ENCODE measurements at places on chromosomes 2 and 18.

DNA sequence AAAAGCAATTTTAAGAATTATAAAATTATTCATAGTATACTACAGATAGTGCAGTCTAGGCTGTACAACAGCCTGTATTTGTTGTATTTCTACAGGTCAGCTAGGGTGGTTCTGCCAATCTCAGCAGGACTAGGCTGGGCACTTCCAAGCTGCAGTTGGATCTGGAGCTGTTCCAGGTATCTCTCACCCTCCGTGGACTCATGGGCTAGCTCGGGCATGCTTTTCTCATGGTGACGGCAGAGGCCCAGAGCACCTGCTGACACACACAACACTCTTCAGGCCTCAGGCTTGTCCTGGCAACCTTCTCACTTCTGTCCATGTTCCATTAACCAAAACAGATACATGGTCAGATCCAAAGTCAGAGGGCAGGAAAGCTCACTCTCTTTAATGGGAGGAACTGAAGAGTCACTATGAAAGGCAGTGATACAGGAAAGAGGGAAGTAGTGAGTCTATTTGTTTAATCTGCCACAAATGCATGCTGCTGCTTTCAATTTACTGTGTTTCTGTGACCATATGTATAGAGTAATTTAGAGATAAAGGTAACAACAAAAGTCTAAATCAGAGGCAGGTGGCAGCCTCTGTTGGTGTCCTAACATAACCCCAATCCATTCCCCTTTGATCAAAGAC, 462.4 kb upstream of the ACVR2A start:
- DNase-seq, result no peak

GRCh38 chr2:201962774-201963562, 70.7 kb upstream of the FZD7 start:
- DNase-seq, result no peak

GRCh38 chr2:67671464-67672450, 274.6 kb downstream of the ETAA1 start:
- no peak for DNase-seq

GRCh38 chr18:62981566-62981965, 266.2 kb downstream of the PHLPP1 start:
- no peak for DNase-seq

GRCh38 chr18:54881229-54881768, 53.0 kb downstream of the RAB27B start:
- DNase-seq, result no peak

DNA sequence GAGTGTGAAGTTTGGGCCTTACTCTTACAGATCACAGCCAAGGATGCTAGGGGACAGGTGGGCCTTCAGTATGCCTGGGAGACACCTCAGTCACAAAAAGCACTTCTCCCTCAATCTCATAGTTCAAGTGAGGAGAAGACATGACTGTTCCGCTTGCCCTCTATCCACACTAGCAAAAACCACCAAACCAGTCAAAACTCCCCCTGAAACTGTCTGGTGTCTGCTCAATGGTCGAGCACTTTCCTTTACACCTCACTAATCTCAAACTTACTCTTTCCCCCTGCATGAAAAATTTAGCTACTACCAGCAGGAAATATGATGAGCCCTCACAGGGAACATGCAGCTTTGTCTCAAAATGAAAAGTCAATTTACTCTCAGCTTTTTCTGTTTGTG, 232.2 kb downstream of the TRIB2 start:
- DNase-seq, result no peak

DNA sequence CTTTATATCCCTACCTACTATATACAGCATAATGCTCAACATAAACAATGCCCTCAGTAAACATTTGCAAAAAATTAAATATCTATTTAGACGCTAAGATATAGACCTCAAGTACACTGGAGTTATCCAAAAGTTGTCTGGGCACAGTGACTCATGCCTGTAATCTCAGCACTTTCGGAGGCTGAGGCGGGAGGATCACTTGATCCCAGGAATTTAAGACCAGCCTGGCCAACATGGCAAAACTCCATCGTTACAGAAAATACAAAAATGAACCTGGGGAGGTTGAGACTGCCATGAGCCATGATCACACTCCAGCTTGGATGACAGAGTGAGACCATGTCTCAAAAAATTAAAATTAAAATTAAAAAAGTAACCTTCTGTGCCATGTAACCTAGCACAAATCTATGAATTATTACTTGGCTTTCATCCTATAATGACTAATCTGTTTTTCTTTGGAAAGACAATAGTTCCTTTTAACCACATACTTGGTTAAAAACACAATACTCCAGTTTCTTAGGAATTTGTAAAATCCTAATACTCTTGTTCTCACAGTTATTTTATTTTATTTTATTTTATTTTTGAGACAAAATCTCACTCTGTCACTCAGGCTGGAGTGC, 6.7 kb upstream of the TNFAIP6 start:
- no peak for DNase-seq

GRCh38 chr18:48363175-48363574, 46.0 kb downstream of the ZBTB7C start:
- no peak for DNase-seq

DNA sequence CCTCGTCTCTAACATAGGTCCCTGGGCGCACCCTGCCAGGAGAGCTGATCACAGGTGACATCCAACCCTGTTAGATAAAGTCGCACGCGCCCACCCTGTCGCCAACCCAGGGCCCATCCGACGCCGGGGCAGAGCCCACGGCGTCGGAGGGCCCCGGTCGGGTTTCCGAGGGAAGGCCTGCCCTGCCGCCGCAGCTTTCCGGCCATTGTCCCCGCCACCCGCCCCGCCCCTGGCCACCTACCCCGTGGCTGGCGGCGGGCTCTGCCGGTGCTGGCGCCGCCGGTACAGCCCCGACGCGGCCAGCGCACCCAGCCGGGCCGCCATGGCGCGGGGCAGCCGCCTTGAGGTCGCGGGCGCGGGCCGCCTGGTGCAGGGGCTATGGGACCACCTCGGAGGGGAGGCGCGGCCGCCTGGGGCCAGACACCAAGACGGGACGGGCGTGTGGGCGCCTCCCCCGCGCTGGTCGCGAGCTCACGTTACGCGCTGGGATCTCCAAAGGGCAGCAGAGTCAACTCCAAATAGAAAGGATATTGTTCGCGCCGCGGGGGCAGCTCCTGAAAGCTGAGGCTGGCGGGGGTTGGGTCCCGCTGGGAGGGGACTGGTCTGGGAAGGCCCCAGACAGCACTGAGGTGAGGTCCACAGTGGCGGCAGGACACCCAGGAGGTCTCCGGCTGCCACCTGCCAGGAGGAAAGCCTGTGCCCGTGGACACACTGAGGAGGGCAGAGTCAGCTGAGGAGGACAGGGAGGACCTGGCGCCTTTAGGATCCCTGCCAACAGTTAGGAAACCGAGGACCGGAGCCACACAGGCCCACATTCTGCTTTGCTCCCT, 11.1 kb downstream of the LIMS2 start:
- no peak for DNase-seq

GRCh38 chr2:165373278-165374010, 96.1 kb upstream of the CSRNP3 start:
- no peak for DNase-seq
